Stimulated activated CD4-positive, alpha-beta T cell treated with anti-CD3 and anti-CD28 coated beads, Interleukin-4, amount 100 ng/mL, for 48 hours (primary cell): ENCODE measurements at places on chromosomes 11 and 22.

- no peak for DNase-seq
Observed at GRCh38 chr11:35077709-35078469, 61.1 kb upstream of the CD44 start.

DNA sequence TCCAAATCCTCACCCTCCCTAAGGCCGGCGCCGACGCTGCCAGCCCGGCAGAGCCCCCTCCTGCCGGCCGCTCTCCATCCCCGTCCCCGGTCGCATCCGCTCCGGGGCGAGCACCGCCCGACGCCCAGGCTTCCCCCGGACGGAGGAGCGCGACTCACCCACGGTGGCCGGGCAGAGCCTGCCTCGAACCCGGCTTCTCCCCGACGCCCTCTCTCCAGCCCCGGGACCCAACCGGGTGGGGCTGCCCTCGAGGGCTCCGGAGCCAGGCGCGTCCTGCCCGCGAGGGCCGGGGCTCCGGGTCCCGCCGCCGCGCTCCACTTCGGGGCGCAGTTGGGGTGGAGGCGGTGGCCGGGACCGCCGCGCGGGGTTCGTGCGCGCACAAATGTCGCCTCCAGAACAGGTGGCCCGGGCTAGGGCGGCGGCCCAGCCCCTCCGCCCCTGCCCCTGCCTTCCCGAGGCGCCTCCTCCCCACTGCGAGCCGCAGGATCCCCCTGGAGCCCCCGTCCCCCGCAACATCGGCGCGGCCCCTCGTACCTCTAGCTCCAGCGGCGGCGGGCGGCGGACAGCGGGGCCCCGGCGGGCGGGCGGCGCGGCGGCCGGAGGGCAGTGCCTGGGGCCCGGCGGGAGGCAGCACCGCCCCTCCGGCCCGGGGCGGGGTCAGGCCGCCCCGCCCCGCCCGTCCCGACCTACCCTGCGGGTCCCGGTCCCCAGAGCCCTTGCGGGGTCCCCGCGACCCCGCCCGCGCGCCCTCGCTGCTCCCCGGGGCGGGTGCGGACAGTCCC, at the start of gene A4GALT:
Gene A4GALT (minus strand): TSS at position 608 of the 782 bp plus-strand sequence. CDS start 26,919 bp downstream, outside the sequence.
- DNase-seq, result no peak

GRCh38 chr11:26820739-26821138, 98.9 kb upstream of the SLC5A12 start:
- DNase-seq, result no peak

GRCh38 chr11:77324508-77324907, 23.0 kb upstream of the GDPD4 start:
- no peak for DNase-seq
